Stimulated activated CD8-positive, alpha-beta memory T cell treated with anti-CD3 and anti-CD28 coated beads, Interleukin-4, amount 100 ng/mL, for 1 hour (primary cell): ENCODE measurements at places on chromosomes 6 and 20.

- no peak for DNase-seq
Observed at GRCh38 chr6:108801366-108801765, 46.9 kb upstream of the ARMC2 start.

DNA sequence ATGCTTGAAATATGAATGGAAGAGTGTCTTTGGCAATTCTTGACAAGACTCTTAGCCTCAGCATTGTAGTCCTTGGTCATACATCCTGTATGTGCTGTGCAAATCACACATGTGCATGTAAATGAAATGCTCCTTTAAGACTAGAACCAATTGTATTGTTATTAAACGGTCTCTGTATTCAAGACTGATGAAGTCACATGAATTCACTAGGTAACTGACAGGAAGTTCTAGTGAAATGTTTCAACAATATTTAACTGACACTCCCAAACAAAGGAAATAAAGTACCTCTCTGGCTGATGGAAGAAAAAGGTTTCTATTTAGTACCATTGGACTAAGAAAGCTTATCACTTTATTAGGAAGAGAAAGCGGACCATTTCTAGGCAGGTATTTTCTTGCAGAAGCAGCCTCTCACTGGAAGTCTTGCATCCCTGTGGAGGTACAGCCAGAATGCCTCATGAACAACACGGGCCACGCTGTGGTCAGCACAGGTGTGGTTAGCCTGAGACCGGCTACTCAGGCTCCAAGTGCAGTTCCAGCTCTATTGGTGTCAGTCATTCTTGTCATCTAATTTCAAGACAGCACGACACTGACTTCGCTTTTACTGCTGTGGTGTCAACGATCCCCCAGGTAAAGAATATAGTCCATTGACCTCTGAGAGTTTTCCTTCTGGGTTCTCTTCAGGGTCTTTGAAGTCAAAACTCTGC, 17.3 kb downstream of the PPP1R3G start:
- DNase-seq = no peak

DNA sequence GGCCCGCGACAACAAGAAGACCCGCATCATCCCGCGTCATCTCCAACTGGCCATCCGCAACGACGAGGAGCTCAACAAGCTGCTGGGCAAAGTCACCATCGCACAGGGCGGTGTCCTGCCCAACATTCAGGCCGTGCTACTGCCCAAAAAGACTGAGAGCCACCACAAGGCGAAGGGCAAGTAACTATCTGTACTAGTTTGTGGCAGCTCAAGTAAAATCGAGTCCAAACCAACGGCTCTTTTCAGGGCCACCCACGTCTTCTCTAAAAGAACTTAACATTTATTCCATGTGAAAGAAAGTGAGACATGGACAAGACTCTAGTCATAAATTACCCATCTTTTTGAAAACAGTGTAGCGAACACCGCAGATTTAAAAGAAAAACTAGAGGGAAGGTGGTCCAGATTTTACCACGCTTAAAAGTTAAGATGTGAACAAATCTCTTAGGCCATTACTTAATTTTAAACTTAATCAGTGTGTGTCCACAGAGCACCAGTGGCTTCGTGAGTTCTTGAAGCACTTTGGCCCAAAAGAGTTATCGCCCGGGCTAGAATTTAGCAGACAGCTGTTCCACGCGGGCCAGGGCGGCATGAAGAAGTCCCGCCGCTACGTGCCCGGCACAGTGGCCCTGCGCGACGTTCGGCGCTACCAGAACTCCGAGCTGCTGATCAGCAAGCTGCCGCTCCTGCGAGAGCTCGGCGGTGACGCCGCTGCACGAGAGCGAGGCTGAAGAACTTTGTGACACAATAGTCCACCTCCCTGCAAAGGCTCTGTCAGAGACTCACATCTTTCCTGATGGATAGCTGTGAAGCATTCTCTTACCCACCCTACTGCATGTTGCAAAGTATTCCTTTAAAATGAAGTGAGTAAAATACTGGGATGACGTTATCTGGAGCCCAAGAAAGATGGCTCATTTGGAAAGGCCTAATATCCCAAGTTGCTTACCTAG, 113.9 kb upstream of the PRSS16 start:
- DNase-seq = no peak

GRCh38 chr6:118791499-118791898, 102.5 kb upstream of the ASF1A start:
- no peak for DNase-seq
